ENCODE measurements at places on chromosomes 12 and 14.

DNA sequence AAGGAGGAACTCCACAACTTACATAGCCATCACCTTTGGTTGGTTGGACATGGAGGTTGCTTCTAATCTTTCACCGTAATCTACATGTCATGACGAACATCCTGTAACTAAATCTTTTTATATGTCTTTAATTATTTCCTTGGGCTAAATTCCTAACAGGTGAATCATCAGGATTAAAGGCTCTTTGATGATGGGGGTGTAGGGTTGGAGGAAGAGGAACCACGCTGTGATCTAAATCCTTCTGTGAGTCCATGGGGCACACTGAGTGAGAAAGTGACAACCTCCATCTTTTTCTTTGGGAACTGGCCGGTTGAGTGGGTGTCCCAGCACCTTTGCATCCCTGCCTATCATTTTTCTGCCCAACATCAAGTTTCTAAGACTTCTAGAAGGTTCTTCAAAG is 31.1 kb upstream of the MAP1LC3B2 start:
- DNase-seq: no peak

DNA sequence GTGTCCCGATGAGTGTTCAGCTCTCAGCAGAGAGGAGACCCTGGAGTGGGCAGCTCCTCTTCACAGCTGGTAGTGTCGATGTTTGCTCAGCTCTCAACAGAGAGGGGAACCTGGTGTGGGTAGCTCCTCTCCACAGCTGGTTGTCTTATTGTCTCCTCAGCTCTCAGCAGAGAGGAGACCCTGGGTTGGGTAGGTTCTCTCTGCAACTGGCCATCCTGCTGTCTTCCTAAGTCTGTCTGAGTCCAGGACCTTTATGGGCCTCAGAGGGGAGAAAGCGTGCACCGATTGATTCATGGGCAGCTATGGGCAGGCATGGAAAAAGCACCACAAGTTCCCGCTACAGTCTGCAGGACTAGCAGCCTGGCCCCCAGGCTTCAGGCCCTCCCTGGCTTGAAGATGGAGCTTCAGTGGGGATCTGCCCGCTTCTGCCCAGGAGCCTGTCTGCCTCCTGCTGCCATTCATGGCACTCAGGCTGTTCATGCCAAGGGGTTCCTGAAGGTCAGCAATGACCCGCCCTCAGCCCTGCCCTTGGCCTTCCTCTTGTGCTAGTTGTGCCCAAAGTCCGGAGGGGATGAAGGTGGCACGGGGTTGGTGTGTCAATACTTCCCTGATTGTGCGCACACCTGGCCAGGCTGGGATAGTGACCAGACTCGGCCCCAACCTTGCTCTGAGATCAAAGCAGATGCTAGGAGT is 224.2 kb downstream of the KCNC2 start:
- no peak for DNase-seq

DNA sequence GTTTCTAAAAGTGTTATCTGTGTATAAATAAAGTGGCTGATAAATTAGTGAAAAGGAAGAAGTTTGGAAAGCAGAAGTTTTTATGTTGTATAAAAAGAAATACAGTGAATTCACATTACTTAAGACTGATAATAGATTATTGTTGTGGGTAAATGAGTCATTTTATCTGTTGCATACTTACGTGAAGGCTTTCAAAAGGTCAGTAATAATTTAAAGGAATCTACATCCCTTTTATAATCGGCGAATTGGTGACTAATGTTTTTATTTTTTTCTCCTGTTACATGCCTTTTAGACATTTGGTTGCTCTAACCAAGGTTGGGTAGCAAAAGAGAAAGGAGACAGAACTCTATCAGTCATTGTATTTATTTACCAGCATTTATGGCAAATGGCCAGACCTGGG is 155.9 kb downstream of the SLC41A2 start:
- DNase-seq: no peak

GRCh38 chr12:88029093-88029665 is at the start of gene C12orf50:
Gene C12orf50, minus strand, starts transcription at chr12:88029401. Its CDS starts 2,439 bp downstream, at chr12:88026962.
- no peak for DNase-seq

- no peak for DNase-seq
These were observed 200.0 kb downstream of the FOXG1 start for GRCh38 chr14:28966416-28967233.

- no peak for DNase-seq
These were observed 3.9 kb upstream of the SPTLC2 start for GRCh38 chr14:77620222-77620870.

DNA sequence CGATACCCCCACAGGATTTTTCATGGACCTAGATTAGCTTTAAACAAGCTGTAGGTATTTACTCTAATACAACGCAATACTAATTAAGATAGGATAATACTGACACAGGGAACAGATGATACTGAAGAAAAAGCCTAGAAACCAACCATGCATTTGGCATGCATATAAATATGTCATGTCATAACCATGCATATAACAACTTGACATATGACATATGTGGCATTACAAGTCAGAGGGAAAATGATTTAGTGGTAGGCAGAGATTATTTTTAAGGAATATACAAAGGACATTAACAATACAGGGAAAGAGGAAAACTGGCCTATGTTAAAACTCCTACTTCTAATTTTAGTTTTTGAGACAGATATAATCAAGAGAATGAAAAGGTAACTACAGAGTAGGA is 27.9 kb downstream of the CAPS2 start:
- no peak for DNase-seq

- no peak for DNase-seq
These were observed 290.5 kb downstream of the TMEM132D start for GRCh38 chr12:129613314-129613713.

DNA sequence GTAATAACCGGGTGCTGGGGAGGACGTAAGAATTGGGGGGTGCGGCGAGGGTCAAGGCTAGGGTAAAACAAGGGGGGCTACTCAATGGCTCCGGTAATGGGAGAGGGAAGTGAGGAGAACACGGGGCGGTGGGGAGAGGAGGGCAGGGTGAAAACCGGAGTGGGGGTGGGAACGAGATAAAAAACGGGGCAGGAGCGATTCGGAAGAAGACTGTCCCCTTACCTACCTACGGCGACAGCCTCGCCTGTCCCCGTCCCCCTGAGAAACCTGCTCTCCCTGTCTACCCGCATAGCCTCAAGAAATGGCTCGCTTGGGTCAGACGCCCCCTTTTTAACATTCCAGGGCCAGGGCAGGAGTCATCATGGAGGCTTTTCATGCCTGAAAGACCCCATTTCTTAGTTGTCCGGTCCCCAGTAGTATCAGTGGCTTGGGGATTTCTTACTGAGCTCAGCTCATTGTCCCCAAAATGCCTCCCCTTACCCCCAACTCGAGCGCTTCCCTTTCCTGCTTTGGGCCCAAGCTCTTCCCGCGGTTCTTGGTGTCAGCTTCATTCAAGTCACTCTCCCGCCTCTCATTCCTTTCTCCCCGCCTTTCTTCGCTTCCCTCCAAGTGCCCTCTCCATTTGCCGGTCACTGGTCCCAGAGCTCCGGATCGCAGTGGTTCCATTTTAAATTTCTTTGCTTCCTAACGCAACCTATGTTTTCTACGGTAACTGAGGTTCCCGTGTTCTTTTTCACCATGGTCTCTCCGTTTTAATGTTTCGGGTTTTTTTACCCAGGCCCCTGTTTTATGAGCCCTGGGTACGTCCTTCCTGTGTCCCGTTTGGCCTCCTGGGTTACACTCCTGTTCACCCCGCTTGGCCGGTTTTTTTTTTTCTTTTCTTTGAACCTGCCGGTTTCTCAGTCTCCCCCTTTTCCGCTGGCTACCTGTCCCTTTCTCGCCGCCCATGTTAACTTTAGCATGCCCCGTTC is 1.2 kb upstream of the WSB2 start:
- peak; percentile 45 for DNase-seq

DNA sequence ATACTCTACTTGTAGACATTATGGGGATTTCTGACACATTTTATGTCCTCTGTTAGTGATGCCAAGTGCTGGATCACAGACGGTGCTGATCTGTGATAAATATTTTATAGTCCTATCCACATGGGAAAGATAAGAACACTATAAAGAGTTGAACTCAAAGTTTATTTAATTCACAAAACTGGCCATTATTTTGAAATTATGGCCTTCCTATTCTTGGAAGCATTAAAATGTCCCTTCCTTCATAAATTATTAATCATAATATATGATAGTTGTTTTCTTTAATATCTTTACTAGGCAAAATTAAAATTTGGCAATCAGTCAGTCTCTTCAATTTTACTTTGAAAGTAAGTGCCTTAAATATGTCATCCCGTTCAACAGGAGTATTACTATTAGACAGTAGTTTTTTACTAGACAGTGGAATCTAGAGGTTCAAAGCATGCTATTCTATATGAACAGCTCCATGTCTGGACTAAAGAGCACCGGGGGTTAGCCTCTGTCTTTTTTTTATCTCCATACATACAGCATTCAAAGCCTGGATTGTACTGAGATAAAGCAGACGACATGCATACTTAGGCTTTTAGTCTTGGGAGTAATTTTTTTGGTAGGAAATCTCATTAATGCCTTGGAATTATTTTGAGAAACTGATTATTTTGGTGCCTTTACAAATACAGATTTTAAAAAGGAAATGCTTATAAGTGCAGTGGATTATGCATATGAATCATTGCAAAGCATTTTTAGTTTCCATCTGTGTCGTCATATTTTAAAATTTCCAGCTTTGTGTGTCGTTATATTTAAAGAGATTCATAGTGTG is 306.1 kb upstream of the RGS6 start:
- no peak for DNase-seq

DNA sequence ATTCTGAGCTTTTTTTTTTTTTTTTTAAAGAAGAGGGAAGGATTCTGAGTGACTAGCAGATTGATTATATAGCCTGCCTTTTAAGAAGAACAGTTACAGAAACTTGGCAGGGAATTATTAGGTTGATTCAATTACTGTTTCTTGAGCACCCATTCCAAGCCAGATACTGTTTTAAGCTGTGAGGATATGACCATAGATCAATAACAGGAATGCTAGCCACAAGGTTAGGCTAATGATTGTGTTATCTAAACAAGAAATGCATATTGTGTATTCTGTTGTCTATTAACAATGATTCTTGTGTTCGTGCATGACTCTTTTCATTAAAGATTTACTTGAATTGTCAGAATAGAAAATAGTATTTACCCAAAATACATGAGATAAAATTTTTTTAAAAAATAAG is 67.1 kb downstream of the PRORP start:
- no peak for DNase-seq
